Right lung (tissue), 10 donors: ENCODE measurements at places on chromosomes 12 and 14. TPM values are rescaled to one million over a fixed set of nuclear protein-coding genes. Genes with fewer than 3 reads are reported as not detected.

The FBLN5 gene
- polyA plus RNA-seq, result 77.7 TPM

The KCNK10 gene
- 0.22 TPM for polyA plus RNA-seq

- DNase-seq, result no peak
Observed at GRCh38 chr12:50397117-50397650, 775 bp upstream of the FAM186A start.

The GSG1 gene
- 0.49 TPM for polyA plus RNA-seq
